ENCODE measurements at places on chromosomes 3 and 15.

DNA sequence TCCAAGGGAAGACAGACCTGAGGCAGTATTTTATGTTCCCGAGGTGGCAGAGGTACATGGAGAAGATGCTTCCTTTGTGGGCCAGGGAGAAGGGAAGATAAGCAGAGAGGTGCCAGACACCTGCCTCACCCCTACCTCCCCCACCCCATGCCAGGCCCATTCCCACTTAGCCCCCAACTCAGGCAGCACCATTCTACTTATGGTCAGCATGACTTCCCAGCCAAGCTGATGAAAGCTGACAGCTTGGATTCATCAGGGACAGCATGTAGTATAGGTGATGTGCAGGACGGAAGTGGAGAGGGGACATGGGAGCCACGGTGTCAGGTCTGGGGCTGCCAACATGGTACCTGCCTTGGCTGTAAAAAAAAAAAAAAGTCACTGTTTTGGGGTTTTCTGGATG lies 57.5 kb upstream of the CSPG4 start:
- DNase-seq = no peak

GRCh38 chr3:166453478-166453877 lies 616.3 kb upstream of the BCHE start:
- DNase-seq = no peak

DNA sequence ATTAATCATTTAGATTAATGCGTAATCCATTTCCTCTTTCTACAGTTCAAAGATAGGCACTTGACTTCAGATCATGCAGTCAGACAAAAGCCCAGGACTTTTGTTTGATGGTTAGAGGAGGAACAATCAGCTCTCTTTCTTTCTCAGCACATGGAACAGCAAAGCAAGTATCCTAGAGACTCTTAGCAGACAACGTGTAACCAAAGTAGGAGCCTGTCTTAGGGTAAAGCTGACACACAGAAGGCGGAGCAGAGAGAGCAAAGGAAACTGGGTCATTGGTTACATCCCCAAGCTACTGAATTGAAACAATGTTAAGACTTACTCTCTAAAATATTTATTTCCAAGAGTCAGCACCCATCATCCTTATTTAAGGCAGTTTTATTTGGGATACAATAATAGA lies 110.0 kb upstream of the HES1 start:
- no peak for DNase-seq

DNA sequence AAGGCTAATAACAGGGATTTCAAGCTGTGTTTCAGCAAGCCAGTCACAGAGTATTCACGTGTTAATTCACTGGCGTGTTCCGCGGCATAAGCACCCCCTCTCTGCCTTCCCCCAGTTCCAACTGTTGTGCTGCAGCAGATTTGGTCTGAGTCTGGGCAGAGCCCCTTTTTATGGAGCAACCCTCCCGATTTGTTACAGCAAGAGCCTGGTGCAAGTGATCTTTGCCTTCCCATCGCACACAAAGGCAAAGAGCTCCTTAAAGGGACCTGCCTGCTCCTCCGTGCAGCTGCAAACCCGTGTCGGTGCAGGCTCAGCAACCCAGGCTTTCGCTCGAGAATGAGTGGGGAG lies 170.5 kb downstream of the KCNAB1 start:
- DNase-seq = no peak

DNA sequence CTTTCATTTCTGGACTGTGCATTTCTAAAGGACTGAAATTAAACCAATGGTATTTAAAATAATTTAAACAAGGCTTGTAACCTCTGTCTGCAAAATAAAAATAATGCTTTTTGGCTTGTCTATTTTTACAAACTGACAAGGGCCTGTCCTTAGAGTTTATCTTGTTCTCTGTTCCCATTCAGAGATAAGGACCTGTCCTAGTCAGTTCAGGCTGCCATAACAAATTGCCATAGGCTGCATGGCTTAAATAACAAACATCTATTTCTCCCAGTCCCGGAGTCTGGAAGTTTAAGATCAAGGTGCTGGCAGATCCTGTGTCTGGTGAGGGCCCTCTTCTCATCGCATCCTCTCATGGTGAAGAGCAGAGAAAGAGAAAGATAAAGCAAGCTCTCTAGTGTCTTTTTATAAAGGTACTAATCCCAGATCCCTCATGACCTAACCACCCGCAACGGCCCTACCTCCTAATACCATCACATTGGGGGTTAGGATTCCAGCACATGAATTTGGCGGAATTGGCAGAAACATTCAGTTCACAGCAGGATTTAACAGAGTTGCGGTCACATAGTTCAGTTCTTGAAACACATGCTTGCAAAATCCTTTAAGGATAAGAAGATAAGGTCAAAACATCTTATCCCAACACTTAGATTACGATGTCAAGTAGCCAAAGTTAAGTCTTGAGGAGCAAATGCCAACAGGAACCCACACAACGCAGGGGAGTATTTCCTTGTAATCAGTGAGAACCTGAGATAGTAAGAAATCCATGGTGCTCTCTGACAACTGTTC lies 17.8 kb downstream of the KBTBD8 start:
- DNase-seq = no peak

DNA sequence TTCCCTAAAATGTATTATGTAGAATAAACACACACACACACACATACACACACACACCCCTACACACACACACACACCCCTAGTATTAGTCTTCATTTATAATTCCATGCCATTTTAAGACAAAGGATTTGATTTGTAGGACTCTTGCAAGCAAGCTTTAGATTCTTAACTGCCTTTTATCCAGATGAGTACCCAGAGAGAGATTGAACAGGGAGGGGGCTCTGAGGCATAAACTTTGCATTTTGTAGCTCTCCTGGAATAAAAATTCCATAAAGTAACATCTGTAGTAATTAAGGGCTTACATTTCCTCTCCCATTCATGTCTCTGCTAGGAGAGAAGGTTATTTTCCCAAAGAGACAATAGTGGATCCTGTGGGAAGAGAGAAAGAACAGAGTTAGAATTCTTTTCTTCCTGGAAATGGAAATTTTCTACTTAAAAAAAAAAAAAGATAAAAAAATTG lies 479.4 kb downstream of the RBMS3 start:
- no peak for DNase-seq

DNA sequence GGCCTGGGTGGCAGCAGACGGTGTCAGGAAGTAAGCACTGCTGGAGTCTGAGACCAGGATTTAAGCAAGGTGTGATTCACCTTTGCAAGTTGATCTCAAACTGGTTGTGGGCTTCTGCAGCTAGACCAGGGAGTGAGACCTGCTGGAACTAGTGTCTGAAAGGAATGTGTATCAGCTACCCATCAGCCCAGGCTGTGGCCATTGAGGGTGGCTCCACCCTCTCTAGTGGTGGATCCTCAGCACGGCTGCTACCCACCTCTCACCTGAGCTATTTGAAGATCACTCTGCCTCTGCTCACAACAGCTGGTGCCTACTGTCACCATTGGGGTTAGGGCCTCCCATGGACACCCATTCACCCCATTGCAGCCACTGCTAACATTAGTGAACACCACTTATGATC lies 140.3 kb upstream of the DCBLD2 start:
- DNase-seq = no peak

DNA sequence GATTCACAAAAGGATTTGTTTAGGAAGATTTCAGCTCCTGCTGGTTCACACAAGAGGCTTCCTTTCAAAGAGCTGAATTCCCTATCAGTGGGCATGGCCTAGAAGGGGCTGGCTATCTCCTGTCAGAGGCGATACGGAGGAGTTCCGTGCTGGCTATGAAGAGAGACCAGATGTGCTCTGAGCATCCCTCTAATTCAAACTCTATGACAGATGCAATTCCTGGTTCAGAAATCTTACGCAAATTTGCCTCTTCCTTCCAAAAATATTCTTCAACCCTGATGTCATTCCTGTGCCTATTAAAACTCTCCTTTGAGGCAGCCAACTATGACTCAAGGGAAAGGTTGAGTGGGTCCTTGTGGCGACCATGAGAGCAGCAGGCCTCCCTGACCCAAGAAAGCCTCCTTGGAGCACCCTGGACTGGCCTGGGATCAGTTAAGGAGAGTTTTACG lies 139.3 kb upstream of the HES1 start:
- no peak for DNase-seq

DNA sequence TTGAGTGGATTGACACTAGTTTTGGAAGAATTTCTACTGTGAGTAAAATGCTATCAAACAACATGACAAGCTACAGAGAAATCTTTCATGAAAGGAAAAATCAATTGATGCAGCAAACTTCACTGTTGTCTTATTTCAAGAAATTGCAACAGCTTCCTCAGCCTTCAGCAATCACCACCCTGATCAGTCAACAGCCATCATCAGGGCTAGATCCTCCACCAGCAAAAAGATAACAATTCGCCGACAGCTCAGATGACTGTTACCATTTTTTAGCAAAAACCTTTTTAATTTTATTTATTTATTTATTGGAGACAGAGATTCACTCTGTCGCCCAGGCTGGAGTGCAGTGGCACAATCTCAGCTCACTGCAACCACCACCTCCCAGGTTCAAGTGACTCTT lies 44.0 kb downstream of the MLH1 start:
- DNase-seq = no peak

GRCh38 chr3:57130571-57131209 lies 34.5 kb downstream of the IL17RD start:
- DNase-seq = peak; percentile 23

- no peak for DNase-seq
These were observed 61.1 kb downstream of the KCNAB1 start for GRCh38 chr3:156181509-156181908.

DNA sequence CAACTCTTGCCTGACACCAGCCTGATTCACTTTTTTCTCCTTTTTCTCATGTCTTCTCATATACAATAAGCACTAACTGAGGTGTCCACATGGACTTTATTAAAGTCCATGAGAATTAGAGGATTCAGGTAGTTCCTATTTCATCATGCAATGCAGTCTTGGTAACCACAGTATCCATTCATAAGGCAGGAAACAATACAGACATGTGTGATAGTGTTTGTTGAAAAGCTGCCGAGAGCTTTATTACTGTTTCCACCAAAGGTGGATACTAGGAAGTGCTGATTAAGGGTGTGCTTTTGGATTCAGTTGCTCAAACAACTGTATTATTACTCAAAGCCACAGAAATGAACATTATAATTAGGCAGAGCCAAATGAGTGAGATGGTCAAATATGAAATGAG lies 5.3 kb downstream of the CASR start:
- DNase-seq = no peak

DNA sequence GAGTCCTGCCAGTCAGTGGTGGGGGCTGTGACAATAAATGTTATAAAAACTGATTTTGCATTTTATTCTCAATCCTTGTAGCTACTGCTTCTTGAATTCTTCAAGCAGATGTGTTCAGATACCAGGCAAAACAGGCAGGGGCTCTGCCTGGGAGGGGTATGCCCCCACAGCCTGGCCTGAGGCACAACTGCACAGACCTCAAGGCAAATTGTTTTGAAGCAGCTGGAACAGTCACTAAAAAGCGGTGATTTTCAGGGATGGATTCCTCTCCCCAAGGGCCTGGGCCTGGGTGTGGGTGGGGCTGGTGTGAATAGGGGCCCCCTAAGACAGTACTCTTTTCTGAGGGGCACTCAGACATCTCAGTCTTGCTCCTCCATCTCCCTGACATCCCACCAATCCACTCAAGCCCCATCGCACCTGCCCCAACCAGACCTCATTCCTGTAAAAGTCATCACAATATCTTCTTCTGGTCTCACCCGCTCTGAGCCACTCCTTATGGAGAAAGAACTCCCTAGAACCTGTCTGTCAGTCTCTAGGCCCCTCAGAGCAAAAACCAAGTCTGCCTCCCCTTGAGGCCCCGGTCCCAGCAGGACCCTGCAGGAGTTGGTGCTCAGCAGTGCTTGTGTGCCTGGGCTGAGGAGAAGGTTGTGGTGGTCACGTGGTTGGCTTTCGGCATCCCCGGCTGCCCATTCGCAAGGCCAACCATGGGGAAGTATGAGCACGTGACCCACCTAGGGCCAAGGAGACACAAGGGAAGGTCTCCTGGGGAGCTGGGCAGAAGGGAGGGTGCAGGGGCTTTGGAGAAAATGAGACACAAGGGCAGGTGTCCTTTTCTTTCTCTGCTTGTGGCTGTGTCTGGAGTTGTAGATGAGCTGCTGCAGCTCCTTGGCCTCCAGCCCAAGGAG lies 2.9 kb upstream of the PSTPIP1 start:
- no peak for DNase-seq

- no peak for DNase-seq
These were observed 964.9 kb upstream of the NR2F2 start for GRCh38 chr15:95365511-95366107.

GRCh38 chr15:32659340-32660155 lies 18.0 kb downstream of the SCG5 start:
- DNase-seq = peak; percentile 3

DNA sequence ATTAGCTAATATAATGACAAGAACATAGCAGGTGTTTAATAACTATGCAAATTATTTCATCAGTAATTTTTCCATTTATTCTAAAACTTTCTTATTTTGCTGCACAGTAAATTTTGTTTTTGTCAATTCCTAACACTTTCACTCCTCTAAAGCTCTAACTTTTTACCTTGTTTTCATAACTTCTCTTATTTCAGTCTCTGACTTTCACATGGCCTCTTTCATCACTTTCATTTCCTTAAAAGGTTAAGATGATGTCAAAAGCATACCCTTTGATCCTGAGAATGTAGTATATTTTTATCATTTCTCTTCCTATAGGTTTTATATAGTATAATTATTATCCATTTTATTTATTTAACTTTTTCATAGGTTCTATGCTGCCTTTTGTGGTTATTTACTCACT lies 1325.8 kb upstream of the ALCAM start:
- DNase-seq = no peak

DNA sequence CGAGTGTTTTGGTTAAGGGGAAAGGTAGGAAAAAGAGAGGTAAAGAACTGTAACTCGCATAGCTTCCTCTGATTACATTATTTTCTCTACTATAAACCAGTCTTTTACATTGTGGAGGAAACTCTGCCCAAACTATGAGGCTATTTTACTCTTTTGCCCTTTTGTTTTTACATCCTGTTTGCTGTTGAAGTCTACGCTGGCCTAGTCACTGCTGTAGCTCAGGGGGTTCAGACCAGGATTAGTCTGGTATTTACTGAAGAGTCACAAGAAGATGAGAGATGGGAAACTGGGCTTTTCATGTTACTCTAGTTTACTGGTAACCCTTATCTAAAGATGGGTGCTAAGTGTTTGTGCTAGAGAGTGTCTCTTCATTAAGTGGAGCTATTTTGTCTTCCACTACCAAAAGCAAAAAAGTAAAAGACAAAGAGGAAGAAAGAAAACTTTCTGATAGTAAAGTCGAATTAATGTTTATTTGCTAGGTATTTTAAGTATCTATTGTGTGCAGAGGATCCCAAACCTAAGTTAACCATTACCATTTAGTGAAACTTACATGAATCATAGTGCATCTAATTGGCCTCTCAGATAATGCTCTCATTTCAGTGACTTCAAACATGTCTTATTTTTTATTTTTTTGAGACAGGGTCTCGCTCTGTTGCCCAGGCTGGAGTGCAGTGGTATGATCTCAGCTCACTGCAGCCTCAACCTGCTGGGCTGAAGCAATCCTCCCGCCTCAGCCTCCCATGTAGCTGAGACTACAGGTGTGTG lies 10.9 kb downstream of the RARB start:
- DNase-seq = no peak

- DNase-seq = peak; percentile 79
These were observed 504.7 kb upstream of the NR2F2 start for GRCh38 chr15:95825671-95826411.

Data from NCI-H1092 treated with DMSO at 0.1 percent for 48 hours (cell line).